ENCODE measurements at places on chromosomes 4 and X. TPM values are rescaled to one million over a fixed set of nuclear protein-coding genes. Genes with fewer than 3 reads are reported as not detected.
A peak's percentile ranks its signal among the peaks of the same experiment; 100 is the strongest.

DNA sequence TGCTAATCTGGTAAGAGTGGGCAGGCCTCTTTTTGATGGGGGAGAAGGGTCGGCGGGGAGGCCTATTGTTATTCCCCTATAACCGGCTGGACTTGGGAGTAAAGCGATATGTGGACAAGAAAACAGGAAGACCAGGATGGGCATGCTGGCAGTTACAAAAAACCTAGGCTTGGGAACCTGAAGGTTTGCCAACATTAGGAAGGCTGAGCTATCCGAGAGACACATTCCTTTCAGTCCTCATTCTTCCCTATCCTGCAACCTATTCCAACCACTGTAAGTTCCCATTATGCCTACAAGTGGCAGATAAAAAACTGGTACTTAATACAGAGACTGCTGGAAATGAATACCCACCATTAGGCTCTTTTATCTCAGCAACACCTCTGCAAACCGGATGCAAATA lies 32.4 kb upstream of the CT47C1 start:
- DNase-seq, result no peak

GRCh38 chr4:60500810-60501209 lies 699.3 kb upstream of the ADGRL3 start:
- no peak for DNase-seq

DNA sequence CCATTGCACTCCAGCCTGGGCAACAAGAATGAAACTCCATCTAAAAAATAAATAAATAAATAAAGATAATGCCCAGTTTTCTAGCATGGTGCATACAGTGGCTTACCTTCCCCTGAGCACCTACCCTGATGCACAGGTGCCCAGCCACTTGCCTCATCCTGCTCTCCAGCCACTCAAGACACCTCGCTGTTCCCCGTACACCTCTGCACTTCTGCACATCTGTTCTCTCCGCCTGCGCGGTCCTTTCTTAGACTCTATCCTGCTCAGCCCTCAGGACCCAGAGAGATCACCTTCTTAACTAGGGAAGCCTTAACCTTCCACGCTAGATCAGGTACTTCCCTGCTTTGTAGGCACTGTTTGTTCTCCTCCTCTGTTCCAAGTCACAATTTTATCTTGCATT lies 2.9 kb downstream of the EVC start:
- DNase-seq, result no peak

DNA sequence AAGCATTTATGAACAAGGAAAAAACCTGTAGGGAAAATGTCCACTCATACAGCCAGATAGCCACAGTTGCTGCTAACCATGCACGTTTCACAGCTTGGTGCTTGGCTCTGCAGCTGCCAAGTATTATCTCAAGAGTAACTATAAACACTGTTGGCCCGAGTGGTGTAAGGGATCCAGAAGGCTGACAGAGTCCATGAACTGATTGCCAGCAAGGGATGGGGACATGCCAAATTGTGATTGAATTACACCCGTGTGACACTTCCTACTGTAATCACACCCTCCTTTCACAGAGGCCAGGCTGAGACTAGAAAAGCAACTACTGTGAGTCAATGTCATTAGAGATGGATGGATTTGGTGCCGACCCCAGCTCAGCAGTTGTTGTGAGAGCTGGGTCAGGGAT lies 223.9 kb upstream of the ANKRD50 start:
- no peak for DNase-seq

DNA sequence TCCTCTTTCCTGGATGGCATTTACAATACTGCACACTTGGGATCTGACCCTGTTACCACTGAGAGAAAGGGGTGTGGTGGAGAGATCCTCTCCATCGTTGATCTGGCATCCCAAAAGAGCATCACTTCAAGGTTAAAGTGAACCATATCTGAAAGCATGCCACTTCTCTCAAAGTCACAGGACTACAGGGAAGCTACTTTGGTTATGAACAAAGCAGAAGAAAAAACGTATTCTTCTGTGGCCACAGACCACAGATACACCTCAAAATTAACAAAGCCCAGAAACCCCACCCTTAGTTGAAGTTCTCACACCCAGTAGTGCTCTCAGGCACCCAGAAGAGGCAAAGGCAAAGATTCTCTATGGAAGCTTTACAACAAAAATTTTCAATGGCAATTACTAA lies 108.3 kb downstream of the JADE1 start:
- DNase-seq, result no peak

DNA sequence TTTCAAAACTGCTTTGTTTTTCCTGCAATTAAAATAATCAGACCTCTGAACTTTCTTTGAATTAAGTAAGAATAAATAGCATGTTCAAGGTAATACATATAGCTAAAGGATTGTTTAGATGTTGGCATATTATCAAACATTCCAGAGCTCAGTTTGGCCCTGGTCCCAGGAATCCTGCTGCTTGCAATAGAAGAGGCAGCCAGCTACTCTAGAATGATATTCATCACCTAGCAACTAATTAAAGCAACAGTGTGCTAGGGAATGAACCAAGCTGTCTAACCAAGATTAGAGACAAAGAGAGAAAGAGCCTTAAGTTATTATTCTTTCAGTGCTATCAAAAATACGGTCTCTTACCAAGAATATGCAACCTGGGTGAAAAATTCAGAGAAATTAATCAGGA lies 460.9 kb downstream of the GABRG1 start:
- no peak for DNase-seq

DNA sequence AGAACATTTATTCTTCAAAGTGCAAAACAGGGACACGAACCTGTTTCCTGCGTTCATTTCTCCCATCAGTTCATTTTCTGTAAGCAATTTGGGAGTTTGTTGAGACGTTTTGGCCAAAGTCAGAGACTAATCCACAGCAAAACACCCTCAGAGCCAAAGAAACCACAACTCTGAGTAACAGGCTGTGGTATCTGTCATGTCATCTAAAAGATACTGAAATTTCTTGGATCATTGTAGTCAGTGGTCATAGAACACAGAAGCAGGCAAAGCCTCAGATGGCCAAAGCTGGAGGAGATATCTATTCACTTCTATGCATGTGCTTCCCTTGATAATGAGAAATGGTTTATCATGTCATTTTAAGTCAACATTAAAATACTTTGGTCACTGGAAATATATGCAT lies 485.6 kb upstream of the GALNT7 start:
- DNase-seq, result no peak

DNA sequence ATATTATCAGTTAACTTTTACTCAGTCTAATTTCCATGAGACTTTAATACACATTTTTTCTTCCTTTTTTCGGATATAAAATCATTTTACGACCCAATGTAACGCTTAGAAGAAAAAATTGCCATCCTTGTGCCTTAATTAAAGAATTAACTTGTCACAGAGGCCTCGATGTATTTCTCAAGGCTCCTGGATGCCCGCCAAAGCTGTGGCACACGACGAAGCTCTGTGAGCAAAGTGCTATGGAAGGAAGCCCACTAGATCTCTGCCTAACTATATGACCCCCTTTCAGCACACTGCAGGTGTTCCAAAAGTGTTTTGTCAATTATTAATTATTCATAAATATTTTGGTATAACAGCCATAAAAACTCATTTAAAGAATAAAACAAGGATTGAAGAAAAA lies 54.4 kb downstream of the TAPT1 start:
- no peak for DNase-seq

GRCh38 chr4:6332042-6332668 lies 62.5 kb downstream of the WFS1 start:
- DNase-seq, result no peak

DNA sequence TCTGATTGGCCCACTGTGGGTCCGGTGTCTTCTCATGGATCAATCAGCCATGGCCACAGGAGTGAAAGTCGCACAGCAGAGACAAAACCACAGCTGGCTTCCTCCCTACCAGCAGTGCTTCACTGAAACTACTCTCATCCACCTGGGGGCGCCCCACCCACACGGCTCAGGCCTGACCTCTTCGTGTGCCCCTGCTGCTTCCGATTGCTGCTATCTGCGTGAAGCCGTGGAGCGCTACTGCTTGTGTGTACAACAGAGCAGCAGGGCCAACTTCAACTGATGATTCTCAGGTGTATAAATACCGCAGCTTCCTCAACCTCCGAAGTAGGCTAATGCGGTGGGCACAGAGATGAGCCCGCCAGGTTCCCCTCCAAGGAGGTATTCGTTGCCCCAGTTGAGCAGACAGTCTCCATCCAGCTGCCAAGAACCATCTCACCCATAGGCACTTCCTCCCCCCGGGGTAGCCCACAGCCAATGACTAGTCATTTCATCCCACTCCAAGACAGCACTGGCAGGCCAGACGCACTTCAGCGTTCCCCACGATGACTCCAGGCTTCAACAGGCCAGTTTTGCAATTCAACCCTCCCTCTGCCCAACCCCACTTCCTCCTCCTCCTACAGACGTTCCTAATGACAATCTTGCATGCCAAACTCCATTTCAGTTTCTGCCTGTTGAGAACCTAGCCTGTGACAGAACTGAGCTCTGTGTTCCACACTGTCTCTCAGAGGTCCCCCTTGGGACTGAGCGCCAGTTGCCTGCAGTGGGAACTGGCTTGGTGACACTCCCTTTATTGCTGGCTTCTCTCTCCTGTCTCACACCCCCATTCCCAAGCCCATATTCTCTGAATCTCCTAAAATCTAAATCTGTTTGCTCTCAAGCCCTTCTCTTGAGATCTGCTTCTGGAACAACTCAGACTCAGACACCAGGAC lies 41.3 kb upstream of the ATP6AP2 start:
- DNase-seq, result peak; percentile 60

GRCh38 chr4:153488006-153488891 lies 22.1 kb downstream of the TMEM131L start:
- peak; percentile 83 for DNase-seq

- DNase-seq, result no peak
These were observed 151.6 kb upstream of the ZC4H2 start for GRCh38 chrX:65127842-65128241.

DNA sequence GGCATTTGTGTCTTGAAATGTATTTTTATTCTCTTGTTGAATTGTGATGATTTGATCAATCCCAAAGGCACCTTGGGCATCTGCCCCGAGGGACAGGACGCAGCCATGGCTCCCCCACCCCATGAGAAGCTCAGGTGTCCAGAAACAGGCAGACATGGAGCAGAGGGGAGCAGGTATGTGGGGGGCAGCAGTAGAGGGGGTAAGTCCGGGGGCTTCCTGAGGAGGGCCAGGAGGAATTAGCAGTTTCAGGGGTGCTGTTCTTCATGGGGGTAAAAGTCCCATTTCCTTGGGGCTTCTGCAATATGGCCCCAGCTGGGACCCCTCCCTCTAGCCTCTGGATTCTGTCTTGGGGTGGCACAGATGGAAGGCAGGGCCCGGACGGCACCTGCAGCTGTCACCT lies 67.0 kb upstream of the HMX1 start:
- no peak for DNase-seq

DNA sequence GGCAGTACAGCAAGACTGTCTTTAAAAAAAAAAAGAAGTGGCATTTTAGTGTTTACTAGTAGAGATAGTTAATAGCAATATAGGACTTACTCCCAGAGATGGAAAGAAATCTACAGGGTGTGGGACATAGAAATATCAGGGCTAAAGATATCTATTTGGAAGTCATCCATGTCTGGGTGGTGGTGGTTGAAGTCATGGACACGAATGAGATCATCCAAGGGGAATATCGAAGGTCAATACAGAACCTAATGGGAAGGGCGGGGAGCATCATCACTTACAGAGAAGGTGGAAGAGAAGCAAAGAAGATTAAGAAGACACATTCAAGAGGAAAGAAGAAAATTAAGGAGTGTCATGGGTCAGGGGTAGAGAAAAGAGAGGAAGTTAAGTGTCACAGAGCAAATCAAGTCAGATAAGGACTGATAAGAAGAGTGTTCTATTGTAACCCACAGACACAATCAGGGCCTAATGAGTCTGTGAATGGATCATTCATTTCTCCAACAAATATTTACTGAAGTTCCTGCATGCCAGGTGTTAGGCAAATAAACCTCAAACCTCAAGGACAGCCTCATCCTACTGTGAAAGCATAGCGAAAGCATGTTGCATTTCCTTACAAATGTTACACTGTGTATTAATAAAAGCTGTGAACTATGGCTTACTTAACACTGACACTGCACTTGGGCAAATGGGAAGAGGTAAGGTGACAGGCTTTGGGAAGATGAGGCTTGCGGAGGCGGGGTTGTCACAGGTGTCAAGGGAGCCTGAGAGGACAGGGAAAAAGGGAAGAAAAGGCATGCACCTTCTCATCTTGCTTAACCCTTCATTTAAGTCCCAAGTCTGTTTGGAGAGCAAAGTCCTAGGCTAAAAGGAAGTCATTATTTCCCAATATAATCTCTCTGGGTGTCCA lies 65.3 kb downstream of the ELOVL6 start:
- no peak for DNase-seq

The ASB5 gene
- total RNA-seq, result not detected

The NAP1L2 gene
- 2.3 TPM for total RNA-seq

The RPS6KA3 gene
- total RNA-seq, result 89.9 TPM

The CHIC2 gene
- total RNA-seq, result 45.6 TPM

The MAGEA2 gene
- total RNA-seq, result not detected
